ENCODE measurements at places on chromosomes 11 and 22. TPM values are rescaled to one million over a fixed set of nuclear protein-coding genes. Genes with fewer than 3 reads are reported as not detected.

APOA4 gene
- total RNA-seq, result not detected

C11orf86 gene
- not detected for total RNA-seq

SLC25A45 gene
- 1.9 TPM for total RNA-seq

RASSF10 gene
- 1.5 TPM for total RNA-seq

CRYBB2 gene
- not detected for total RNA-seq

AMPD3 gene
- 8.2 TPM for total RNA-seq

PPP6R2 gene
- total RNA-seq, result 44.8 TPM

APOL5 gene
- not detected for total RNA-seq

KCTD21 gene
- total RNA-seq, result 11.1 TPM

APOA5 gene
- not detected for total RNA-seq

MRGPRE gene
- total RNA-seq, result 0.72 TPM

CCDC15 gene
- total RNA-seq, result 1.5 TPM

MMP11 gene
- total RNA-seq, result 3.4 TPM

WNT7B gene
- 18.5 TPM for total RNA-seq

PDGFD gene
- total RNA-seq, result 0.48 TPM

ASCL2 gene
- 1.7 TPM for total RNA-seq

RAB3IL1 gene
- total RNA-seq, result 1.9 TPM

HTR3B gene
- total RNA-seq, result not detected

CLMP gene
- 34.1 TPM for total RNA-seq

VWA5A gene
- 10.0 TPM for total RNA-seq

OTOG gene
- total RNA-seq, result under 0.01 TPM

MAPK11 gene
- 5.8 TPM for total RNA-seq

BIK gene
- 61.0 TPM for total RNA-seq

TMPRSS13 gene
- 1.7 TPM for total RNA-seq

CTSF gene
- 3.2 TPM for total RNA-seq

OR51I1 gene
- total RNA-seq, result 0.24 TPM

PANX2 gene
- under 0.01 TPM for total RNA-seq

CD3D gene
- total RNA-seq, result not detected

OSBP gene
- 26.5 TPM for total RNA-seq

POU2AF3 gene
- total RNA-seq, result not detected

ESAM gene
- total RNA-seq, result not detected

HIC2 gene
- 2.6 TPM for total RNA-seq

BARX2 gene
- 4.1 TPM for total RNA-seq
